Psoas muscle (tissue), 8 donors: ENCODE measurements at places on chromosomes 7 and 10. TPM values are rescaled to one million over a fixed set of nuclear protein-coding genes. Genes with fewer than 3 reads are reported as not detected.

Gene NPSR1
- total RNA-seq: not detected

DNA sequence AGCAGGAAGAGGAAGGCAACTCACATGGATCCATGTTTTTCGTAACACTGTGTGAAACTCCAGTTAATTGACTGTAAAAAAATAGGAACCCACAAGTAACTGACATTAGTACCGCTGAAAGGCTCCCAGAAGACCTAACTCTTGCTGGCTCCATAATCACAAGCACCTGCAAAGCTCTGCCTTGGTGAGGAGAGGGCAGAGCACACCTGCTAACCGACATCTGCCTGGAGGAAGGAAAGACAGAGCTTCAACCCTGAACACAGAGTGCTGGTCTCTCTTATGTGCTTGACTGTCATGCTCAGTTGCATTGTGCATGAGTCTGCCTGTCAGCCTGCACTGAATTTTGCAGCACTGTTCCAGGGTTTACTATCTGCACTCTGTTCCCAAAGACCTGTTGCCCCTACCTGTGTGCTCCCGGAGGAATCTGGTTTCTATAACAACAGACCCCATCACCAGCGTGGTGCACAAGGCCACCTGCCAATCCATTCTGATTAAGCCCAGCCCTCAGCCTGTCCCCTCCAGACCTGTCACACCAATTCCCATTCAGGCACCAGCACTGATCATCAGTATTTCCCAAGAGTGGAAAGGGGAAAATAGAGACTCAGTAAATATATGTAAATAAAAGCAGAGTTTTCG, 63.1 kb upstream of the ANKRD1 start:
- no peak for DNase-seq

- DNase-seq: no peak
Measured at GRCh38 chr7:132035517-132036362, 479.3 kb upstream of the PODXL start.

DNA sequence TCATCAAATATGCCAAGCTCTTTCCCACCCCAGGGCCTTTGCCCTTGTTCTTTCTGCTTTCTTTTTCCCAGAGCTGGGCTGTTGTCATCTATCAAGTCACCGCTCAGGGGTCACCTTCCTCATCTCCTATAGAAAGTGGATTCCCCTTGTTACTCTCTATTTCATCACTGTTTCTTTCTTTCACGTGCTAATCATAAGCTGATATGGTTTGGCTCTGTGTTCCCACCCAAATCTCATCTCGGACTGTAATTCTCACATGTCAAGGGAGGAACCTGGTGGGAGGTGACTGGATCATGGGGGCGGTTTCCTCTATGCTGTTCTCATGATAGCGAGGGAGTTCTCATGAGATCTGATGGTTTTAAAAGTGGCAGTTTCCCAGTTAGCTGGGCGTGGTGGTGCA, 17.0 kb upstream of the TIAL1 start:
- no peak for DNase-seq

DNA sequence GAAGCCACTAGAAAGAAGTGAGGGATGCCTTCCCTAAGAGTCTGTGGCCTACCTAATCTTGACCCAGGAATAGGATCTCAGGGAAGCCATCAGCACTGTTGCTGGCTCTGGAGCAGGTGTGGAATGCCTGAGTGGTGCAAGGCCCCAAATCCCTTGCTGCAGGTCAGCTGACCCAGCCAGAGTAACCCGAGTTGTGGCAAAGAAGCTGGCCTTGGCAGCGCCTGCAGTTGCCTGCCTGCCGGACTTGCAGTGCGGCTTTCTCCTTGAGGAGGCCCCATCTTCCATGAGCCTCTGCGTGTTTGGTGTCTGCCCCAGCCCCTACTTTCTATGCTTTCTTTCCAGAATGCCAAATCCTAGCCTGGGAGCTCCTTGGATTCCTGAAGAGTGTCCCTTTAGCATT, 5.8 kb downstream of the KIAA1217 start:
- peak; percentile 78 for DNase-seq
